ENCODE measurements at places on chromosomes 6 and 20.
A peak's percentile ranks its signal among the peaks of the same experiment; 100 is the strongest.

DNA sequence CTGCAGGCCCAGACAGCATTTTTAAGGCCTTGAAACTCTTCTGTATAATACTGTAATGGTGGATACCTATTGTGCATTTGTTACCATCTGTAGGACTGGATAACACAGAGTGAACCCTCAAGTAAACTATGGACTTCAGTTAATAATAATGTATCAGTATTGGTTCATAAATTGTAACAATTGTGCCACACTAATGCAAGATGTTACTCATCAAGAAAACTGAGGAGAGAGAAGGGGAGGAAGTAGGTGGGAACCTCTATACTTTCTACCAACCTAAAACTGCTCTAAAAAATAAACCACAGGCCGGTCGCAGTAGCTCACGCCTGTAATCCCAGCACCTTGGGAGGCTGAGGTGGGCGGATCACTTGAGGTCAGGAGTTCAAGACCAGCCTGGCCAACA is 10.8 kb downstream of the MAPK13 start:
- DNase-seq = no peak

- no peak for DNase-seq
Measured at GRCh38 chr6:109493865-109494264, 10.8 kb upstream of the ZBTB24 start.

DNA sequence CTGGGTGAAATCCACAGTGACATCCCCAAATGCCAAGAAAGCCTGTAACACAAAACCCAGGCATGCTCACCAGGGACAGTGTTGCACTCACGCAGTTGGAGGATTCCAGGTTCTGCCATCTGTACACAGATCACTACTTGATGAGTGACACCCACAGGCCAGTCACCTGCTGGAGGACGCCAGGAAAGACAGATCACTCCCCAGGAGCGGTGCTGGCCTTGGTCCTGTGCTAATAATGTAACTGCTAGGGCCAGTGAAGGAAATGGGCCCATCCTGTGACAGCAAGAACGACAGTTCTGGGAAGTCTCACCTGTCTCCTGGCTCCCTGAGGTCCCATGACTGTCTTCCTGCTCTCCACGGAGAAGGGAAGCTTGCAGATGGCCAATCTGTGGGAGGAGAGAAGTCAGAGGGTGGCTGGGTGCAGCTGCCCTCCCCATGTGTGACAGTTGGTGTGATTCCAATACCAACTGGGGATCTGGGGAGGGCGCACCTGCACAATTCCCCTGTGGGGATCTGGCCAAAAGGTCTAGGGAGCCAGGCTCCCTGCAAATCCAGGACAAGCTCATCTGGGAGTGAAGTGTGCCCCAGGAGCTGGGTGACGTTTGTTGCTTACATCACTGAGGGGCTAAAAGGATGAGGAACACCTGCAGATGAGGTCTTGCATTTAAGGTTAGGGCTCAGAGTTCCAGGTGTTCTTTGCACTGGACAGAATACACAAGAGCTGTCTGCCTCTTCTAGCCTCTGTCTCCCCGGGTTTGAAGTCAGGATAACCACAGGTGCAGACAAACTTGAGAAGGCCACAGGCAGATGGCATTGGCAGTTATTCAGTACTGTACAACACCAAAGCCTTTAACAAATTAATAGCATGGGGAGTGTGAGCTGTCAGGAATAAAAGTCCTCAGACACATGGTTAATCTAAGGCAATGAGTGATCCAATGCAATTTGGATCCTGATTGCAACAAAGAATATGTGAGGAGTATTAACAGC is 10.3 kb downstream of the ZNF337 start:
- no peak for DNase-seq

- no peak for DNase-seq
Measured at GRCh38 chr6:83872386-83873118, 13.1 kb downstream of the CYB5R4 start.

- DNase-seq = no peak
Measured at GRCh38 chr6:14254505-14254904, 136.9 kb downstream of the CD83 start.

GRCh38 chr6:14270925-14271788 is 153.6 kb downstream of the CD83 start:
- no peak for DNase-seq

- no peak for DNase-seq
Measured at GRCh38 chr6:127199470-127199869, 67.2 kb upstream of the RNF146 start.

- no peak for DNase-seq
Measured at GRCh38 chr6:113630738-113631535, 226.2 kb upstream of the MARCKS start.

DNA sequence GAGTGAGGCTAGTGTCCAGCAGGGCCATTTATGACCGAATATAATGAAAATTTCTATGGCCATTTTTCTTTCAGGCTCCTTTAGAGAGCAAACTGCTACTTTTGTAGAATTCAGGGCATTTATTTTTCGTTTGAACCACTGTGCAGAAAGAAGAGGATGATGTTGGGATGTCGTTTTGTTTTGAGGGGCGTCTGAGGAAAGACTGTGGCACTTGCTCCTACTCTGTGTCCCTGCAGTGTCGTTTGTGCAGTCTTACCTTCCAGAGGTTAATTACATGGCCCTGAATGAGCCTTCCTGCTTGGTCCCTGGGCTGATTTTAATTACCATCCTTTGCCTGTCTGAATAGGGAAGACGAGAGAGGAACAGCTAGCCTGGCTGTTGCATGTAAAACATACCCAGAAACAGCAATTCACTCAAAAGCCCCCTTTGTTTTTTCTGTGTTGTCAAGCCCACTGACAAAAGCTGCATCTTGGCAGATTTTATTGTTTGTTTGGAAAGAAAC is 65.3 kb downstream of the CTNNBL1 start:
- DNase-seq = no peak

DNA sequence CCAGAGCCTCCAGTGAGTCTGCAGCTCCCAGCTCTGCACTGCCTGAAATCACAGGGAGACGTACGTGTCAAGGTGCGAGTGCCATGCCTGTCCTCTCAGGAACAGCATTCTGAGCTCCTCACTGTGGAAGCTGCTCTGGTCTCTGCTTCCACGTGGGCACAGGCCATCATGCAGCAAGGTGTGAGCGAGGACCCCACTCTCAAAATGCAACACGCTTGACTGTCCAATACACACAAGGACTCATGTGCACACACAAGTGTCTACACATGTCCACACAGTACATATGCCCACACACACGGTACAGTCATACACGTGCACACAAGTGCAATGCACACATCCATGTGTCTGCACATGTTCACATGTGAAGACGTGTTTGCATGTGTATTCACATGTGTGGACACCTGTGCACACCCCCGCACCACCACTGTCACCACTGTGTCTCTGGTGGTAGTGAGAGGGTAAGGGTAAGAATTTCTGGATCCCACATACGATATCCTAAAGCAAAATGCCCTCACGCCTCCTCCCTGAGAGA is 260.5 kb downstream of the DLL1 start:
- no peak for DNase-seq

DNA sequence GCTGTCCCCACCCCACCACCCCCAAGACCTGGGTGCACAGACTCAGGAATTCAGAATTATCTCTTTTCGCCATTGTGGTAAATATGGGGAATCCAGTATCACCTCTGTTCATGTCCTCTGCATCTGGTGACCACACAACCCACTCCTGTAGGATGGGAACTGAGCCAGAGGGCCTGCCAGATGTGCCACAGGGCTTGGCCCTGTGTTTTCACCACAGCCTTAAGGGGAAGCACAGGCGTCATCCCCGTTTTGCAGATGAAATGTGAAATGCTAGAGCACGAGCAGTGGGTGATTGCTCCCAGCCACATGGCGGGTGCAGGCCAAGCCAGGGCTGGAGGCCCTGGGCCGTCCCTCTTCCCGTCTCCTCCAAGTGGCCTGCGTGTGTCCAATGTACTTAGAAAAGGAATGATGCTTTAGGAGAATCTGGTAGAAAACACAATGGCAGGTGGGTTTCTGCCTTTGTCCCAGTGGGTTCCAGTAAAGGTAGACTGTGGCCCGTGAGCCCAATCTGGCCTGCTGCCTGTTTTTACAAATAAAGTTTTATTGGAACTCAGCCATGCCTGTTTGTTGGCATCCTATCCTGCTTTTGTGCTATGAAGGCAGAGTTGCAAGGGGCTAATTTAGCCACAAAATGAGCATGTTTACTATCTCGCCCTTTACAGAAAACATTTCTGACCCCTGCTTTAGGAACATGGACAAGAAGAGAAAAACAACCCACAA is 309.2 kb downstream of the CDH4 start:
- DNase-seq = no peak

GRCh38 chr6:88810701-88811100 is 152.7 kb downstream of the RNGTT start:
- no peak for DNase-seq

GRCh38 chr6:22343864-22344263 is 47.0 kb upstream of the PRL start:
- no peak for DNase-seq

DNA sequence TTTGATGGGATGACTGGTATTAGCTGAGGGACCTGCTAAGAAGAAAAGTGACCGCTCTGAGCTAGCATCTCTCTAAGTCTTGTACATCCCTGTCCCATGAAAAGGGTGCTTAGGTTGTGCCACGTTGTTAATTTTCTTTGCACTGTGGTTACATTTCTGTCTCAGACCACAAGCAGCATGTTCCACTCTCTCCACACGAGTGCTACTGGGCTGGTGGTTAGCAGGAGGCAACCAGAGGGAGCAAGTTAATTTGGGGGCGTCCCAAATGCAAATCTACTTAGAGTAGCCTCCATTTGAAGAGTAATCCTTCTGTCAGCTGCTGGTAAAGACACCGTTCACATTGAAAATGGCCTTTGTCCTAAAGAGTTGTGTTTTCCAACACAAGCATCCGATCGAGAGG is 3.4 kb upstream of the SCML4 start:
- no peak for DNase-seq

DNA sequence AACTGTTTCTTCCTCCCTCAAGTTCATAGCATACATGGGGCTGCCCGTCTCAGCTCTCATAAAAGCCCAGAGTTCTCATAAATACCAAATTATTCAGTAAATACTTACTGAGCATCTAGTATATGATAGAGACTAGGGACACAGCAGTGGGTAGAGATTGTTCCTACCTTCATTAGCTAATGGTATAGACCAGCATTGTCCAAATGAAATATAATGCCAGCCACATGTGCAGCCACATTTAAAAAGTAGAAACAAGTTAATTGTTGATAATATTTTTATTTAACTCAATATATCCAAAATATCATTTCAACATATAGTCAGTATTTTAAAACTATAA is 1.2 kb downstream of the TTLL9 start:
- DNase-seq = no peak

- peak; percentile 53 for DNase-seq
Measured at GRCh38 chr6:14743474-14744211, 502.2 kb upstream of the JARID2 start.

GRCh38 chr6:65745614-65746013 is 38.6 kb upstream of the EYS start:
- DNase-seq = no peak
